Smooth muscle cell of the umbilical artery (primary cell): ENCODE measurements at places on chromosomes 3 and 15. TPM values are rescaled to one million over a fixed set of nuclear protein-coding genes. Genes with fewer than 3 reads are reported as not detected.

GABRR3 gene
- not detected in 2 replicates for total RNA-seq

PTPN23 gene
- 32.4 and 46.9 TPM in 2 replicates for total RNA-seq

GOLGA8O gene
- total RNA-seq = not detected in 2 replicates

GPR149 gene
- total RNA-seq = not detected in 2 replicates

NAA80 gene
- 1.5 and 4.2 TPM in 2 replicates for total RNA-seq

TTLL13 gene
- total RNA-seq = 0.14 TPM in 1 of 2 replicates, not detected in the other

CKMT1A gene
- not detected in 2 replicates for total RNA-seq

ZBED2 gene
- total RNA-seq = not detected in 2 replicates

SEC61A1 gene
- 383 and 483 TPM in 2 replicates for total RNA-seq

DLL4 gene
- 0.14 and 0.30 TPM in 2 replicates for total RNA-seq

GRAMD1C gene
- 2.1 and 6.6 TPM in 2 replicates for total RNA-seq

FEZF2 gene
- total RNA-seq = not detected in 2 replicates

AP4E1 gene
- total RNA-seq = 15.4 and 17.9 TPM in 2 replicates

HRG gene
- total RNA-seq = not detected in 2 replicates

TRIM71 gene
- not detected in 2 replicates for total RNA-seq

MEGF11 gene
- total RNA-seq = not detected in 2 replicates

CYP1A1 gene
- total RNA-seq = 0.30 TPM in 1 of 2 replicates, not detected in the other

PDCD7 gene
- 14.3 and 16.5 TPM in 2 replicates for total RNA-seq

NR2E3 gene
- total RNA-seq = under 0.01 and 0.65 TPM in 2 replicates

SEMA6D gene
- 0.46 and 3.0 TPM in 2 replicates for total RNA-seq

GOLGA8G gene
- under 0.01 TPM in 1 of 2 replicates, not detected in the other for total RNA-seq

DPPA2 gene
- total RNA-seq = not detected in 2 replicates

RYR3 gene
- 0.42 TPM in 1 of 2 replicates, not detected in the other for total RNA-seq

CCR8 gene
- total RNA-seq = not detected in 2 replicates

GOLGA8N gene
- 3.5 and 4.8 TPM in 2 replicates for total RNA-seq

GPR87 gene
- total RNA-seq = 0.09 TPM in 1 of 2 replicates, not detected in the other

ALDH1L1 gene
- total RNA-seq = not detected in 2 replicates

RPL14 gene
- 232 and 348 TPM in 2 replicates for total RNA-seq

PCOLCE2 gene
- total RNA-seq = 3.9 and 29.4 TPM in 2 replicates

GHRL gene
- total RNA-seq = not detected in 2 replicates
